ENCODE measurements at places on chromosomes 2 and 18.

- no peak for DNase-seq
Observed at GRCh38 chr2:60336442-60337141, 216.9 kb downstream of the BCL11A start.

DNA sequence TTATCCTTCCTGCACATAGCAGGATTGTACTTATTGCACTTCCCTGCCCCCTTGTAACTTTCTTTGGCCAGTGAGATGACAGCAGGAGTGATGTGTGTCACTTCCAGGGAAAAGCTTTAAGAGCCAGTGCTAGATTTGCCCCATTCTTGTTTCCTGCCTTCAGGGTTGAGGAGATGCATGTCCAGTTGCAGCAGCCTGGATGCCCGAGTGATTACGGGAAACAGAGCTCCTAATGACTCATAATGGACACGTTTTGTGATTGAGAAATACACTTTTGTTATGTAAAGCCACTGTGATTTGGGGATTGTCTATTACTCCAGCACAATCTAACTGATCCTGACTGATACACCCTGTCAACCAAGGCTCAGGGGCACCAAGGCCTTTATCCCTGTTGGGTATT is 5.0 kb upstream of the TET3 start:
- peak; percentile 77 for DNase-seq

GRCh38 chr18:12271376-12272235 is 17.4 kb downstream of the CIDEA start:
- peak; percentile 56 for DNase-seq

DNA sequence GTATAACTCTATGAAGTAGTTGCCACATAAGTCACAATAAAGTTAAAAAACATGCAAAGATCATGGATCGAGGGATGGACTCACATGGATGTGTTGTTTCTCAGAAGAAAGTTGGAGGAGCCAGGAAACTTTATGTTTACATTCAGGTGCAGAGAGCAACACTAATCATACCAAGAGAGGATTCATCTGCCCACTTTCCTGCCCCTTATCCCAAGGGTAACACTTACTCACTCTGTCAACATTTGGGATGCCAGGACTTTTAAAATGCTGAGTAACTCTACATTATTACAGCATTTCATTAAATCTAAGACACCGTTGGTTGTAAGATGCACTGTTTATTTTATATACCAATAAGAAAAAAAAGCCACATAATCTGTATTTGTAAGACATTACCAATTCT is 170.4 kb downstream of the KCNE4 start:
- DNase-seq, result peak; percentile 31

DNA sequence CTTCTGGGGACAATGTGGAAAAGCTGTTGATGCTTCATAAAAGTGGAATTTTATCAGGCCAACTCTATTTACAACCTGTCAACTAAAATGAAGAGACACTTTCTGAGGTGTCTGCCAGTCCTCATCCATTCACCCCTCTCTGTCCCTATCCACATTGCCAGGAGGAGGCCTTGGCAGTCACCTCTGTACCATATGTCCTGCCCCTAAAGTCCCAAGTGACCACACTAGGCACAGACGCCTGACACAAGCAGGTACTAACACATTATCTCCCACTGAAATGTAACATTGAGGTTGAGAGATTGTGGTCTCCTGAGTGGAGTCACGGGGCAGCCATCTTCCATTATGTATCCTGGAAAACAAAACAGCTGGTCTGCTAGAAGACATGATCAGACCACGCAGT is 71.4 kb downstream of the OSBPL1A start:
- no peak for DNase-seq

- DNase-seq, result no peak
Observed at GRCh38 chr2:67612576-67613042, 215.5 kb downstream of the ETAA1 start.

GRCh38 chr2:33632831-33633230 is 33.7 kb upstream of the FAM98A start:
- no peak for DNase-seq

- DNase-seq, result no peak
Observed at GRCh38 chr2:237056287-237056875, 29.3 kb upstream of the COPS8 start.

DNA sequence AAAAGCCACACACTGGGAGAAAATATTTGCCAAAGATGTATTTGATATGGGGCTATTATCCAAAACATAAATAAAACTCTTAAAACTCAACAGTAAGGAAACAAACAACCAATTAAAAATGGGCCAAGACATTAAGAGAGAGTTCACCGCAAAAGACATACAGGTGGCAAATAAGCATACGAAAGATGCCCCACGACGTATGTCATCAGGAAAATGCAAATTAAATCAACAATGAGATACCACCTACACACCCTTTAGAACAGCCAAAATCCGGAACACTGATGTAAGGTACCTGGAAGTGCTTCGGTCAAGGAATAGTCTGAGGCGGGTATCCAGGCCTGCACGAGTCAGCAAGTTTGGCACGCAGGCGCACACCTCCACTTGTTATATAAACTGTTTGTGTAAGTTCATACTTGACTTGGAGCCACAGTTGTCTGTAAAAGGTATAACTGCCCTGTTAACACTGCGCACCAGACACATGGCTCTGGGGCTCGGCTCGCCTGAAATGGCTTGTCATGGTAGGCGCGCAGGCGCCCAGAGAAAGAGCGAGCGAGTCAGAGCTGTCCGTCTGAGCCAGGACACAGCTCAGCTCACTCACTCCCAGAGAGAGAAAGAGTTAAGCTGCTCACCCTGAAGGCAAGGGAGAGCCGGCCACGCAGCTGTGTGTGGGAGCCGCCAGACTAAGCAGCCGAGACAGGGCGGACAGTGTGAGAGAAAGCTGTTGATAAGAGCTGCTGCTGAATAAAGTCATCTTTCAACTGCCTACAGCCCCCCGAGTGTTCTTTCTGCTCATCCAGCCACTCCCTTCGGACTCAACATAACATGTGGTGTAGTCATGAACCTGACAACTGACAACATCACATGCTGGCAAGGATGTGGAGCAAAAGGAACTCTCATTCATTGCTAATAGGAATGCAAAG is 87.3 kb downstream of the HNRNPLL start:
- DNase-seq, result peak; percentile 81

- DNase-seq, result no peak
Observed at GRCh38 chr18:23902396-23902795, 112.2 kb upstream of the TTC39C start.

GRCh38 chr2:239337877-239338484 is 62.8 kb downstream of the HDAC4 start:
- no peak for DNase-seq

DNA sequence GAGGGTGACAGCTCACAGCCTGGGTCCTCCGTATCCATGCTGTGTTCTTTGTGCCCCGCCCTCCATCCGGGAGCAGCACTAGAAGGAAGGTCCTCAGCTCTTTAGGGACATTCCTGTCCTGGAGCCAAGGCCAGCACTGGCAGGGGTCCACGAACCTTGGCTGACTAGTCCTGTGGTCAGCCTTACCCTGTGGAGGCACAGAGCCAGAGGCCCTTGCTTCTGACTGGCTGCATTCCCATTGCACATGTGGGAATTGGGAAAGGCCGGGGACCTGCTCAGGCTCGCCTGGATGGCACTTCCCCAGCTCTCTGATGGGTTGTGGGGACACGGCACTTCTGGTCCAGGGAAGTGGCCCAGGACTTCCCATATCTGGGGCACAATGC is 24.9 kb upstream of the RHOB start:
- DNase-seq, result peak; percentile 79

DNA sequence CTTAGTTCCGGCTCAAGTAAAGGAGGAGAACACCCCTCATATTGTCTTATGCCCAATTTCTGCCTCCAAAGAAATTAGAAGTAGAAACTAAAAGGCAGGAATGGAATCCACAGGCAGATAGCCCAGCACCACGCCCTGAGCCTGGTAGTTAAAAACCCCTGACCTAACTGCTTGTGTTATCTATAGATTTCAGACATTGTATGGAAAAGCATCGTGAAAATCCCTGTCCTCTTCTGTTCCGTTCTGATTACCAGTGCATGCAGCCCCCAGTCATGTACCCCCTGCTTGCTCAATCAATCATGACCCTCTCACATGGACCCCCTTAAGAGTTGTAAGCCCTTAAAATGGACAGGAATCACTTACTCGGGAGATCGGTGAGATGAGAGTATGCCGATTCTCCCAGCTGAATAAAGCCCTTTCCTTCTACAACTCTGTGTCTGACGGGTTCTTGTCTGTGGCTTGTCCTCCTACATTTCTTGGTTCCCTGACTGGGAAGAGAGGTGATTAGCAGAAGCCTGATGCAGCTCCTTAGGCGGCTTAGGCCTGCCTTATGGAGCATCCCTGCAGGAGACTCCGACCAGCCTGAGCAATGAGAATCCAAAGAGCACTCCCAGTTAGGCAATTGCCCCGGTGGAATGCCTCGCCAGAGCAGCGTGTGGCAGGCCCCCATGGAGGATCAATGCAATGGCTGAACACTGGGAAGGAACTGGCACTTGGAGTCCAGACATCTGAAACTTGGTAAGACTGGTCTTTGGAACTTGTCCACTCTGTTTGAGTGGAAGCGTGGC is 362.6 kb upstream of the TCF4 start:
- DNase-seq, result no peak

GRCh38 chr18:50142441-50143120 is 52.4 kb downstream of the MYO5B start:
- DNase-seq, result peak; percentile 53

DNA sequence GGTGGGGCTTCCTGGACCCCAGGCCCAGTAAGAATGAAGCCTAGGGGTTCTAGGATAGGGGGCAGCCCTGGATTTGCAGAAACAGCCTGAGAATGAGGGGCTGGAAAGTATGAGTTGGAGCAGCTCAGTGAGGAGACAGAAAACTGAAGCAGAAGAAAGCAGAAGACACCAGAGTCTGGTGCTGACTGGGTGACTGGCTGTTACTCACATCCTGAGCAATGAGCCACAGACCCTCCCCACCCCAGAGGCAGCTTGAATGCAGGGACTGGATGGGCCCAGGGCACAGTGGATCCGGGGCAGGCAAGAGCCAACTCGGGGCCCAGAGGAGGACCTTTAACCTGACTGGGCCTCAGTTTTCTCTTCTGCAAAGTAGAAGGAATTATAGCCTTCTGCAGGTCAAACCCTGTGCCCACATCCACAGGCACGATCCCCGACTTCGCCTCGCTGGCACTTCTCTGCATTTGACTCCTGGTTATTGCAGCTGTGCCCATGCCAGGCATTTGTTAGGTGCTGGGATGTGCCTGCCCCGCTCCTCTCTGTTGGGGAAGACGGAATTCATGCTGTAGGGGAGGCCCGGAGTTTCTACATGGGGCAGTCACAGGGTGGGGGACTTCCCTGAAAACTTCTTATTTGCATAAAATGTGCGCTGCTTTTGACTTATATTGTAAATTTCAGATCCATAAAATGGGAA is 8.5 kb downstream of the STEAP3 start:
- DNase-seq, result peak; percentile 56

GRCh38 chr2:205930209-205930608 is 155.8 kb downstream of the INO80D start:
- DNase-seq, result peak; percentile 41

Data from astrocyte (in vitro differentiated cells and primary cell).